ENCODE measurements at places on chromosomes 13 and 19.

- no peak for DNase-seq
Observed at GRCh38 chr13:87524775-87525174, 146.4 kb upstream of the SLITRK5 start.

DNA sequence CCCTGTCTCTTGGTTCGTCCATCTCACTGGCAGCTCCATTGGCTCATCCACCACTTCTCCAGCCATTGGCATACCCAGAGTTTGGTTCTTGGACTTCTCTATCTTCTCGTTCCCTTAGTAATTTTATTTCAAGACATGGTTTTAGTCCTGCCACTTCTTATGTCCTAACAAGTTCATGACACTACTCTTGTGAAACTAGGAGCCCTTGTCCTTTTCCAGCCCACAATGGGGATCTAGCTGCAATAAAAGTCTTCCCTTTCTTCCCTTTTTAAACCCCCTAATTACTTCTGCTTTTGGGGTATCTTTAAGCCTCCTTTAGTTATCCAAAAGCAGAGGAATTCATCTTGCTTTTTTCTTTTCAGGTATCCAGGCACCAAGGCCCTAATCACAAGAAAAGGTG lies 2.9 kb upstream of the RCBTB2 start:
- DNase-seq: no peak

DNA sequence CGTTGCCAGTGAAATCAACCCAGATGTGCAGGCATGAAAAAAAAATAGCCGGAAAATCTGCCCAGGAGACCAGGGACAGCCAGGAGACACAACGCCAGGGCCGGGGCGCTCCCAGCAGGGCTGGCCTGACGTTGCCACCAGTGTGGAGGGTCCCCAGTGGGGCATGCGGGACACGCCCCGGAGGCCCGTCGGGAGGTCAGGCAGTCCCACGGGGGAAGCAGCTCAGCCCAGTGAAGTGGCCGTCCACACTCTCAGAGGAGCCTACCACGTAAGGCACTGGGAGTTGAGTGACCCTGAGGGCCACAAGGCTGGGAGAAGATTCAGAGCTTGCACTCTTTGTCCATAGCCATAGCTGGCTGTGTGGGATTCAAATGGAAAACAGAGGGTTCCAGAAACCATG lies 53.2 kb upstream of the GAS6 start:
- no peak for DNase-seq

- DNase-seq: no peak
Observed at GRCh38 chr13:46615888-46616531, 63.0 kb downstream of the LRCH1 start.

DNA sequence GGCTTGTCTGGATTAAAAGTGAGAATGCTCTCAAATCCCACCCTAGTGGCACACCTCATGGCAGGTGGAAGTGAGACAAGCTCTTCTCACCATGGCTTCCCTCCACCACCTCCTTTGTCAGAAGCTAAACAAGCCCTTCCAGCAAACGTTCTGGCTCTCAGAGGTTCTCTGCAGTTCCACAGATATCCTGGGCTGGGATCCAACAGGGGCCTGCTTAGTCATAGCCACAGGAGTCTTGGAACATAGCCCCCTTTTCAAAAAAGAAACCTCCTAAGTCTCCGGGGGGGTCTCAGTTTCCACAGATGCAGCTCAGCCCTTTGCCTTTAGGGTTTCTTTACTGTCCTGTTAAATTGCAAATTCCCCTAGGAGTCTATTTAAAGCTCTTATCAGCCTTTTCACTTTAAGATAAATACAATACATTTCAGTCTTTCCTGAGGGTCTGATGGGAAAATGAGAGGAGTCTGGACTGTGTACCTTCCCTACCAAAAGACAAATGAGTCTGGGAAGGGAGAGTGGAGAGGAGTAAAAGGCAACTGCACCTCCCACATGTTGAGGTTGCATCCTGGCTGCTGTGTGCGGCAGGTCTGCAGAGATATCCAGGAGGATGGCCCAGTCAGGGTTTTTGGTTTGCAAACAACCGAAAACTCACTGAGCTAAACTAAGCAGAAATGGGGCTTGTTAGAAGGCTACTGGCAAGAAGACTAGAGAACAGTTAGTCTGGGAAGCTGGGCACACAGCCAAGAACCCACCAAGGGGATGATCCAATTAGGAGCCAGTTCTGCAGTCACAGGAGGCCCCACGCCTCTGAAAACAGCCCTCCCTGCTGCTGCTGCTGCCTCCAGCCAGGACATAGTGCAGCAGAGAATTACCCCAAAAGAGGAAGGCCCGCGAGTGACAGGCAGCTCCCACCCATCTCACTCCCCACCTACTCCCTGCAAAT lies 41.4 kb upstream of the SERP2 start:
- peak; percentile 59 for DNase-seq

GRCh38 chr19:2656533-2656932 lies 46.0 kb downstream of the GNG7 start:
- DNase-seq: no peak

GRCh38 chr13:111929036-111929616 lies 137.8 kb upstream of the SOX1 start:
- no peak for DNase-seq

GRCh38 chr19:30498707-30499106 lies 126.5 kb downstream of the ZNF536 start:
- no peak for DNase-seq

GRCh38 chr19:4660181-4660791 lies 9.9 kb downstream of the MYDGF start:
- DNase-seq: no peak

DNA sequence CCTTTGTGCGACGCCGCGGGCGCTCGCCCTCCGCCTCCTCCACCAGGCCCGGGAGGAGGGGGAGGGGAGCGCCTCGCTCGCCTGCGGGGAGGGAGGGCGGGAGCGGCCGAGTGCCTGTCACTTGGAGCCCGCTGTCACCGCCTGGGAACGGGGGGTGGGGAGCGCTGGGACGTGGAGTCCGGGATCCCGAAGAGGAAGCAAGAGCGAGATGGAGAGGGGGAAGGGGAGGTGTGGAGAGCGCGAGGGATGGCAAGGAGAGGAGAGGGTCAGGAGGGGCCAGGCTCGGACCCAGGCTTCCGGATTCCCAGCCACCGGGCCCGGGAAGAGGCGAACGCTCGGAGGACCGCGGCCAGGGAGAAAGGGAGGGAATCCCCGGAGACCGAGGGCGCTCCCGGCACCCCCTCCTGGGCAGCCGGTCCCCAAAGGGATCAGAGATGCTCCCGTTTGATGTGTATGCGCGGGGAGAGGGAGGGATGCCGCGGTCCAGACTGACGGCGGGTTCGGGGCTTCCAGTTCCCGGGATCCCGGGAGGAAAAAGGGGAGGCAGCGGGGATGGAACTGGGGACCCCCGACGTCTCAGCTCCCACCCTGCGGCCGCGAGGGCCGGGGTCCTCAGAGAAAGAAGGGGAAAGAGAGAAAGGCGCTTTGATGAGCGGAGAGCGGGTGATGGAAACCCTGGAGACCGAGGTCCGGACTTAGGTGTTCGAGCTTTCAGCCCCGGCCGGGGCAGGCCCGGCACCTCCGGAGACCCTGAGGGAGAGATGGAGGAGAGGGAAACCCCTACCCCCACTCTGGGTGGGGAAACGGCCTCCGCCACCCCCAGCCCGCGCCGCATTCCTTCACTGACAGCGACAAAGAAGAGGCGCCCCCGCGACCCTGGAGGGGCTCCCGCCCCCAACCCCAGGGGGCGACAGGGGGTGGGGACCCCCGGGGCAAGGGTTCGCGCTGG lies 4.7 kb upstream of the DPF1 start:
- DNase-seq: no peak

GRCh38 chr13:33355201-33355895 lies 69.8 kb upstream of the STARD13 start:
- DNase-seq: no peak

DNA sequence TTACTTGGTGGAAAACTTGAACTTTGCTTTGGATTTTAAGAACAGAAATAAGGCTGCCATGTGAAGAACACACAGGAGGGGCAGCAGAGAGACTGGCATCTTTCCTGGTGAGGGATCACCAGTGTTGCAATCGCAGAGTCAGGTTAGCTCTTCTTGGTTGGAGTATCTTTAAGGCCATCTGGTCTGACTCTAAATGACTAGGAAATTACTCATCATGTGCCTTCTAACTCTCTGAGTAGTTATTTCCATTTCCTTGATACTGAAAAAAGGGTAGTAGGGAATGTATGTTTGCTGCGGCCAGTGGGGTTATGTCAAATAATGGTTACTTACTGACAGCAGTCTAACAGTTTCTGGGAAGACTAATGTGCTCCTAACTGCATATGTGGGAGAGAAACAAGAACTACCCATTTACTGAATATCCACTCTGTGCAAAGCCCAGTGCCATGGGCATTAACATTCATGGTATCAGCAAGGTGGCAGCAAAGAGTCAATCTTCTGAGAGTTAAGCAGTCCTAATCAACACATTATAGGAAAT lies 122.1 kb downstream of the COG6 start:
- DNase-seq: no peak

GRCh38 chr19:41064974-41065569 lies 23.2 kb upstream of the CYP2A13 start:
- no peak for DNase-seq

DNA sequence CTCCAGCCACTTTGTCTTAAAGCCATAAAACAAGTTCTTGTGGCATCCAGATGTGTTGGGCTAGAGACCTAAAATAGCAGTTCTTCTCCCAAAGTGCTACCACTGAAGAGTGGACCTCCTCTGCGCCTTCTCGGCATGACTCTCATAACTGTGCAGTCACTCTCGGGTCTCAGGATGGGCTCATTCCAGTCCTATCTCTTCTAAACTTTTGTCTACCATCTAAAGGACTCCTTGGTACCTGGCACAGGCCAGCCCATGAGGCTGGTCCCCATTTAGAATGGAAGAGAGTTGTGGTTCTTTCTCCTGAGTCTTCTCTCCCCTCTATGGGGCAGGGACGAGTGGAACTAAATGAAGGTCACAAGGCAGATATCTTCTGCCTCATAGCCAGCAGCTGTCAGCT lies 272.0 kb upstream of the TMTC4 start:
- DNase-seq: no peak

GRCh38 chr19:56732976-56733375 lies 61.4 kb upstream of the ZNF835 start:
- no peak for DNase-seq

DNA sequence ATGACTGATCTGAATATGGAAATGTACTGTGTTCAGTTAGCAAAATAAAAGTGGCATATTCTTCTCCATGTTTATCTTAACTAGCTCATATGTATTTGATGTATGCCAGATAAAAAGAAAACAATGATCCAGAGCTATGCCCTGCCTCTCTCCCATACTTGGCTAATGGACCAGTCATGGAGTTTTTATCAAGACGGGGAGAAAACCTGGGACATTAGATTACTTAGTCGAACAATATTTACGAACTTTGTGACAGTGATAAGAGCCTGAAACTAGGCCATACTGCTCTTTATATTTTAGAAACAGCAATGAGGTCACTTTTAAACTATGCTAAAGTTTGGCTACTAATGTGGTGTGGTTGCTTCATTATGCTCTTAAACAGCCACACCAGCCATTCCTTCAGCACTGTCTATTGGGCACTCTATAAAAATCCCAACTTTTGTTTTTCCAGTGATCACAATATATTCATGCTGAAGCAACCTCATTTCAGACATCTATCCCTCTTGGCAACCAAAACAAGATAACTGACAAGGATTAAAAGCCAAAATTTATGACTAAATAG lies 265.0 kb downstream of the FGF14 start:
- DNase-seq: no peak

- peak; percentile 12 for DNase-seq
Observed at GRCh38 chr13:57629391-57629804, 2.1 kb upstream of the PCDH17 start.

DNA sequence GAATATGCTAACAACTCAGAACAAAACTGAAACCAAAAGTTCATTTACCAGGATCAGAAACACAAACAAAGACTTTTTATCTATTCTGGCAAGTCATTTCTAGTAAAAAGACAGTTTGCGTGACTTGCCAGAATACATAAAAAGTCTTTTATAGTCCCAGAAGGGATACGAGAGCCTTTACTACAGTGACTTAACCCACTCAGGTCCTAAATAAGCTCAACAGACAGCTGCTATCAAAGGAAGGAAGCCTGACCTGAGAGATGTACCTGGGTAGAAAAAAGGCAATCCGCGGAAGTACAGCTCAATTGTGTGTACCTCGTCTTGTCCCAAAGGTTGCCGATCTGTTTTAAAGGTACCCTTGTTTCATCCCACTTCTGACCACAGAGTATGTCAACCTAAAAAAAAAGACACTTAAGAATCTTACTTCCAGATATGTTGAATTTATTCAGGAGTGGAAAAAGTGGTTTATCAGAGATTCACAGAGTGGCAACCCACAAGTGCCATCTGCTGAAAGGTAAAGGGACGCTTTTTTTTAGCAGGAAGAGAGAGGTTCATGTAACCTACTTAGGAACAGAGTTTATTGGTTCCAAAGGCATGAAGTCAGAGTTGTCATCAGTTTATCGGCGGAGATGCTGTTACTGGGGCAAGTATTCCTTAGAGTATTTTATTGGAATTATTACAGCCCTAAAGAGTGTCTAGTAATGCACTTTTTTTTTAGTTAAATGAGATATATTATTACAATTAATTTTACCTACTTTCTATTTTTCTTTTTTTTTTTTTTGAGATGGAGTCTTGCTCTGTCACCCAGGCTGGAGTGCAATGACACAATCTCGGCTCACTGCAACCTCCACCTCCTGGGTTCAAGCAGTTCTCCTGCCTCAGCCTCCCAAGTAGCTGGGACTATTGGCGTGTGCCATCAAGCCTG lies 69.7 kb upstream of the C1QTNF9B start:
- DNase-seq: no peak

- no peak for DNase-seq
Observed at GRCh38 chr19:4598712-4599111, 39.2 kb upstream of the SEMA6B start.

GRCh38 chr13:52378312-52378711 lies 27.7 kb downstream of the THSD1 start:
- no peak for DNase-seq

DNA sequence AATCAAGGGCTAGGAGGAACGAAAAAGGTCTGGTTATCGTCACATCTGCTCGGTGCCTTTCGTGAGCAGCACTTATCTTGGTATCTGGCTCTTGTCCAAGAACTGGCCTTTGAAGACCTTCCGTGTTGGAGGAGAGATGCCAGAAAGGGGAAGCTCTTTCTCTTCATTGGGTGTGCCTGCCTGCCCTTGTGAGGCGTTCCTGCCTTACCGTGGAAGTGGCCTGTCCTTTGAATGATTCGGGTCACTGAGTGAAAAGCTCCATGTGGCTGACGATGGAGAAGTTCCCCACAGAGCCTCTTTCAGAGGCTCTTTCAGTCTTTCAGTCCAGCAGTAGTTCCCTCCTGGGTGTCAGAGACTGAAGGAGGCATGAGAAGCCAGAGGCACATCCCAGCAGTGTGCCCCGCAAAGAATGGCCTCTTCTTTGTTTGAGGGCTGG lies 121.5 kb upstream of the SLC10A2 start:
- DNase-seq: peak; percentile 15

All from mucosa of gallbladder (tissue), 1 donor.